ENCODE measurements at places on chromosomes 4 and X.

GRCh38 chr4:25346913-25347312 lies 30.1 kb upstream of the ANAPC4 start:
- DNase-seq = no peak

DNA sequence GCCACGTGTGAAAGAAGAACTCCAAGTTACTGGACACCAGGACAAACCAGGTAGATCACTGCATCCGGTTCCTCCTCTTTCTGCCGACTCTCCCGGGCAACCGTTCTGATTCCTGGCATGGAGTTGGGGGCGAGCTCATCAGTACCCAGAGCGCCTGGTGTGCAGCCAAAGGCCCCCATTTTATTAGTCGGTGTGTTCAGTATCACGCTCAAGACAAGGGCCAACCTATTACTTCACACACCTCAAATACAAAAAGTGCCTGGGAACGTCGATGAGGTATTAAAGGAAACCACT lies 2.8 kb upstream of the CTBP1 start:
- DNase-seq = no peak

GRCh38 chr4:154503598-154503997 lies 12.0 kb upstream of the DCHS2 start:
- no peak for DNase-seq

- DNase-seq = no peak
These were observed at the start of gene FGF13 for GRCh38 chrX:138711399-138712347. Gene FGF13, minus strand, starts transcription at chrX:138711717. Its CDS starts 714 bp downstream, at chrX:138711003.

GRCh38 chrX:97594646-97595224 lies 711.0 kb downstream of the RPA4 start:
- no peak for DNase-seq

DNA sequence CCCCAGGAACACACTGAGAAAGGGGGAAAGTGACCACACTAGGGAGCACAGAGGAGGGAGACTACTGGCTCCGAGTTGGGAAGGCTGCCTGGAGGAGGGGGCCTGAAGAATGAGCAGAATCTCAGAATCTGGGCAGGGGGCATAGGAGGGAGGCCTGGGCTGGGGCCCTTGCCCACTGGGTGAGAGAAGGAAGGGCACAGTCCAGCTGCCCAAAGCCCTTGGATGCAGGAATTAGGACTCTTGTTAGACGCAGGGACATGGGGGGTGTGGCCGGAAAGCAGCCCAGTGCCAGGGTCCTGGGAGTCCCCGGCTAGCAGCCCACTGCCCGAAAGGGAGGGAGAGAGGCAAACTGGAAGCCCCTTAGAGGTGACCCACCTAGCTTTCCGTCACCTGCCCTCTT lies 1.9 kb upstream of the DUSP9 start:
- no peak for DNase-seq

DNA sequence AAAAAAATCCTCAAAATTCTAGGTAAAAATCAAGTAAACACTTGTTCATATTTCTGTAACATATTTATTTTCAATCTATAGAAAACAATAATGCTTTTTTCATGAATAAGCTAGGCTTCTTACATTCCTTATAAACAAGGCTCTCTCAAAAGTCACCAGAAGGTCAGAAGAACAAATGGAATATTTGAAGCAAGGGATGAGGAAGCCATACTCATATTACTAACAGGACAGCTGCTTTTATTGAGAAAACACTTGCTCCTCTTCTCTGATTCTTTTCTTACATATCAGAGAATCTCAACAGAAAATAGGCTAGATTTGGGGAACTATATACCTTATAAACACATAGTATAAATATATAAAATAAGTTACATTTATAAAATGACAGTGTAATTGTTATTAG lies 67.9 kb downstream of the METTL14 start:
- no peak for DNase-seq
